ENCODE measurements at places on chromosomes 1 and 21. TPM values are rescaled to one million over a fixed set of nuclear protein-coding genes. Genes with fewer than 3 reads are reported as not detected.

GRCh38 chr1:39224295-39224829 is 19.9 kb downstream of the MACF1 start:
- no peak for DNase-seq

DNA sequence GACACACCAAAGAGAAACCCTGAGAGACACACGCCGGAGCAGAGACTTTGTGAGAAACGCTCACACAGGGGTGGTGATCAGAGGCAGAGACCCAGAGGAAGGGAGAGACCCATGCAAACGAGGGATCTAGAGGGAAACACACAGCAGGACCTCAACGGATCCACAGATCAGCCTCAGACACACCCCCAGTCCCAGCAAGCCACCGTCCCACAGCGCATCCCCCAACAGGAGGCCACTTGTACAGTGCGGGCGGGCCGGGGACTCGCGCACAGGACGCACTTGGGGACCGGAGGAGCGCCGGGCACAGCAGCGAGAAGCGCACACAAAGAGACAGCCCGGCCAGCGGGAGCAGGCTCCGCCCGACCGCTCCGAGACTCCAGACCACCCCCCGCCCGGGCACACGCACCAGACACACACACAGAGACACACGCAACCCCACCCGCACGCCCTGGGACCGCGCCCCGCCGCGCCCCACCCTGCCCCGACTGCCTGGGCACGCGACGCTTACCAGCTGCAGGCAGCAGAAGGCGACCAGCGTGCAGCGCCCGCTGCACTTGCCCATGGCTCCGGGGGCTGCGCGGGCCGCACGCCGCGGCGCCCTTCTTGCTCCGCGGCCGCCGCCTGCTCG is 587 bp downstream of the NKAIN1 start:
- DNase-seq, result no peak

DNA sequence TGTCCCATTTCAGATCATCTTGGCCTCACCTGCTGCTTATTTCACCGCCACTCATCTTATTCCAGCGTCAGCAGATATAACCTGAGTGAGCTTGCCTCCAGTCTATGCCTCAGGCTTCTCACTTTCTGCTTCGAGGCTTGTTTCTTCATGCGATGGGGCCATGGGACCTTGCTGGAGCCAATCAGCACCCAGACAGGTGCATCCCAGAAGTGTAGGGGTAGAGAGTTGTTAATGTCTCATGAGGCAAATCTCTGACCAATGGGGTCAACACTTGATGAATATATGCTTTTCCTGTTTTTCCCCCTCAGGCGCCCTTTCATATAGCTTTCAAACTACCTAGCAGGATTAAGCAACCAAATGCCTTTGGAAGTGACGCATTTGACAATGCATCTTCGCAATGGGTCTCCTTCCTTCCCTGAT is 935 bp upstream of the YIPF1 start:
- DNase-seq, result no peak

GRCh38 chr21:38997051-38997842 is 186.0 kb downstream of the PSMG1 start:
- no peak for DNase-seq

DNA sequence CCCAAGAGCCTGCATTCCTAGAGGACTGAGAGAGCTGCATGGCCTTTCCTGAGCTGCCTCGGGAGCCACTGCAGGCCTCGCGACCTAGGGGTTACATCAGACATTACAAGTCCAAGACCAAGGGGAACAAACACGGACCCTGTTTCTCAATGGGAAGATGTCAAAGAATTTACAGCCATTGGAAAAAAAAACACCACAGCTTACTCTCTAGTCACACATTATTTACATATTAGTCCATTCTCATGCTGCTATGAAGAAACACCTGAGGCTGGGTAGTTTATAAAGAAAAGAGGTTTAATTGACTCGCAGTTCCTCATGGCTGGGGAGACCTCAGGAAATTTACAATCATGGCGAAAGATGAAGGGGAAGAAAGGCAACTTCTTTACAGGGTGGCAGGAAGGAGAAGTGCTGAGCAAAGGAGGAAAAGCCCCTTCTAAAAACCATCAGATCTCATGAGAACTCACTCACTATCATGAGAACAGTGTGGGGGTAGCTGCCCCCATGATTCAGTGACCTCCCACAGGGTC is 8.4 kb upstream of the PRMT2 start:
- no peak for DNase-seq

- no peak for DNase-seq
These were observed 177.2 kb downstream of the PLPPR4 start for GRCh38 chr1:99441299-99442095.

DNA sequence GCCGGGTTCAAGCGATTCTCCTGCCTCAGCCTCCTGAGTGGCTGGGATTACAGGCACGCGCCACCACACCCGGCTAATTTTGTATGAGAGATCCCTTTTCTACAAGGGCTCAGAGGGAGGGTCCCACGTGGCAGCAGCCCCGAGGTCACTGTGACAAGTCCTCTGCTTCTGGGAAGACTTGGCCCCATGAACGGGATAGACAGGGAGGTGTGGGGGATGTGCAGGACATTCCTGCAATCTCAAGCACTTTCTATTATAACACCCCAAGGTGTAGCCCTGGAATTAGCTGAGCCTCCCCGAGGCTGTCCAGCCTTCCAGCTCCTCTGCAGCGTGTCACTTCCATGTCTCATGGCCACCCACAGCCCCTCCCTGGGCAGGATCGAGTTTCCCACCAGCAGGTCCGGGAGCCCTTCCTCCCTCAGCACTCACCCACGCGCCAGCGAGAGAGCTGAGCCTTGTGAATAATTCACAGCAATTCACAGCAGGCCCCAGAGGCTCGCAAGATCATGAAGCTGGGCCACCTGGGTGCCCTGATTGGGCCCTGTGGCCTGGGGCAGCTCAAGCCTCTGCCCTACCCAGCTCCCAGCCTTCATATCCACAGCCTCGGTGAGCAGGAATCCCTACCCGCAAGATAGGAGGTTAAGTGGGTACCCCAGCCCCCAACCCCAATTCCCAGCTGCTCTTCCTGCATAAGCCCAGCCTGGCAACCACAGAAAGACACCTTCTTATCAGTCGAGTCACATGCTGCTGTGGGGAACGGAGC is 22.8 kb upstream of the RNU1-4 start:
- DNase-seq, result peak; percentile 47

DNA sequence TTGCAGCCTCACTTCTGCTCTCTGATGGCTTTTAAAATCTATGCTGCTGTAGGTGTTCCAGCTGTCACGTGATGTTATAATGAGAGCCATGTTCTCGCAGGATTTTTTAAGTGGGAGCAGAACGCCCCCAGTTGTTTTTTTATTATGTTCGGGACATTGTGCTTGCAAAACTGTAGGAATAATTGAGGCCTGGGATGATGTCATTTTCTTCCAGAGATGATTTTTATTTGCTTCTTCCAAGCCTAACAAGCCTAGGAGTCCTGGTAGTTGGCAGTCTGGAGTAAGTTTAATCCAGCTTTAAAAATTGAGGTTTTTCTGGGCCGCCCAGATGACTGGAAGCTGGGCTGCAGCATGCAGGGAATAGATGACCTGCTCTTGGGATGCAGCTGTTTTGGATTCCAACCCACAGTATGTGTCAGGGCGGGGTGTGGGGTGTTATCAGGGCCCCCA is 34.6 kb upstream of the CHIT1 start:
- no peak for DNase-seq

- DNase-seq, result no peak
These were observed 43.4 kb downstream of the RALGPS2 start for GRCh38 chr1:178768423-178768822.

- peak; percentile 69 for DNase-seq
These were observed 1.6 kb downstream of the CA14 start for GRCh38 chr1:150259217-150259616.

DNA sequence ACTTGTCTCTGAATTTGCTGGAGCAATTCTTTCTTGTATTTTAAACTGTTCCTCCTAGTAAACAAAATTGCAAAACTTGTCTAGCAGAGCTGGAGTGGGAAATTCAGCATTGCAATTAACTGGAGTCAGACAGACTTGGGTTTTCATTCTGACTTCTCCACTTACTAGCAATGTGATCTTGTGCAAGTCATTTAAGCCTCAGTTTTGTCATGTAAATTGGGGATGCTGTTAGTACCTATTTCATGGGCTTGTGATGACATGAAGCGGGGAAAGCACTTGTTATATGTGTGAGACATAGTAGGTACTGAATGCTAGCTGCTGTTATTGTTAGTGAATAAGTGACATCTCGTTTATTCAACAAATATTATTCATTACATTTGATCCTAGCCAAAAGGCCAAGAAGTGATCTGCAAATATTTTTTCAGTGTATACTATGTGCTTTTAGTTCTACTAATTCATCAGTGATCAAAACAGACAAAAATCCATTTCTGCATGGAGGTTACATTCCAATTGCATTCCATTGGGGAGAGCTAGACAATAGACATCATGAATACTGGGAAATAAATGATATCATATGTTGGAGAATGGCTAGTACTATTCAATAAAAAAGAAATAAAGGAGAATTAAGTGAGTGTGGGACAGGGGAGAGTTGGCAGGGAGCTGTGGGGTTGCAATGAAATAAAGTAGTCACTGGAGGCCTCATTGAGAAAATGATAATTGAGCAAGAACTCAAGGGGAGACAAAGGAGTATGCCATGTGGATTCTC is 47.1 kb downstream of the CACHD1 start:
- no peak for DNase-seq

DNA sequence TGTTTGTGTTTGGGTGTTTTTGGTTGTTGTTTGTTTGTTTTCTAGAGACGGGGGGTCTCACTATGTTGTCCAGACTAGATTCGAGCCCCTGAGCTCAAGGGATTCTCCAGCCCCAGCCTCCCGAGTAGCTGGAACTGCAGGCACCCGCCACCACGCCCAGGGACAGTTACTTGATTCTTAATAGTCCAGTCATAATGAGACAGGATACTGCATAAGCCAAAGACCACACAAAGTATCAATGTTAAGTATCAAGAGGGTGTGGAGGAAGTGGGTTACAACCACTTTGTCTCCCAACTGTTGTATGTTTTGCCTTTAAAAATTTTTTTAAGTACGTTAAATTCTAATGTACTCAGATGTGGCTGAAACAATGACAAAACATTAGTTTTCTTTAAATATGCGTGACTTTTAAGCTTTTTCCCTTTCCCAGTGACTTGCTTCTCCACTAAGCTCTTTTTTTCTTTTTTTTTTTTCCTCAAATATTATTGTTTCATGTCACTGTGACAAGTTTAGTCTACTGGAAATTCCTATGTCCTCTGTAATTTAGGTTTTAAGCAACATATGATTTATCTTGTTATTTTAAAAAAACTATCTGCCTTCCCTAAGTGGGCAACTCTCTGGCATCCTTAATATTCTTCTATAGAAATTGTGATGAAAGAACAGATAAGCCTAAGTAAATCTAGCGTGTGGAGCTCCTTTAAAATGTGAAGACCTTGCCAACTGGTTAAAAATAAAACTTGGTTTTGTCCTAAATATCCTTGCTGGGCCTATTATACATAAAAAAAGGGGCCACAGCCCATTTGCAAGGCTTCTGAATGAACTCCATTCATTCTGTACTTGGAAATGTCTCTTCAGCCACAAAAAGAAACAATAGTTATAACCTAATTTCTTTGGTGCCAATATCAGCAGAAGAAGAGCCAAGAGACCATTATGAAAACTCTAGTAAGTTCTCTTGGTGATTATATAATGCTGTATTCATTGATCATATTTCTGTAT is 56.2 kb upstream of the DPH5 start:
- DNase-seq, result no peak

DNA sequence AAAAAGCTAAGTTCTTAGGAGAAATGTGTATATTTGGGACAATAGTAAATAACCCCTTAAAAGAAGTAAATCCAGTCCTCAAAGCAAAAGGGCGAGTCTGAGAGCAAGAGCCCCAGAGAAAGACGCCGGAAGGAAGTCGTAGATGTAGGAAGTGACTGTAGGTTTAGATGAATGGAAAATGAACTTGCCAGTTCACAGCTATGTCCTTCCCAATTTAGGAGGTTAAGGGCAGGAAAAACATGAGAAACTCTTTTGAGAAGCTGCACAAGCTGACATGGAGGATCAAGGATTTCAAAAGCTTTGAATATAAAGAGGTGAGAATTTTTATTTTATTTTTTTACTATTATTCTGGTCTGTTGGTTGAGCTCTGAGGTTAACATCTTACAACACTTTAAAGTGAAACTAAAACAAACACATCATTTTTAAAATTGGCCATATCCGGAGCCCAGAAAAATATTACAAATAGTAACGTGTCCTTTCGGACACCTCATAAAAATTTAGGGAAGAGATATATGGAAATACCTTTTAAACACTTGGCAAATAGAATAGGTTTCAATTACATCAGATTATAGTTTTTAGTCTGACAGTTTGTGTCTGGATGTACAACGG is 1178.6 kb downstream of the MRPL39 start:
- DNase-seq, result no peak

DNA sequence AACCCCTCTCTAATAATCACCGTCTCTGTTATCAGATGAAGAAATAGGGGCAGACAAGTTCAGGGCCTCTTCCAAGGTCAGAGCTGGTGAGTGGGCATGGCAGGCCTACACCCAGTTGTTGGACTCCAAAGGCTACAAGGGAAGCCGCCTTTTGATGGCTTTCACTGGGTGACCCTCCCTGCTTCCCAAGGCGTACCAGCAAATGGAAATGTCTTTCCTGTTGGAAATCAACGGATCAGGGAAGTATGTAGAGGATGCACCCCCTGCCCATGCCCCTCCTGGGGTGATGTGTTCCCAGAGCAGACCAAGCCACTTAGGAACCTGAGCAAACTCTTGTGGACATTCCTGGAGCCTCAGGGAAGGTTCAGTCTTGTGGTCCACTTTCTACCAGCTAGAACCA is 47.4 kb downstream of the LGR6 start:
- no peak for DNase-seq

GRCh38 chr21:36038701-36039497 is 21.4 kb downstream of the SETD4 start:
- no peak for DNase-seq

DNA sequence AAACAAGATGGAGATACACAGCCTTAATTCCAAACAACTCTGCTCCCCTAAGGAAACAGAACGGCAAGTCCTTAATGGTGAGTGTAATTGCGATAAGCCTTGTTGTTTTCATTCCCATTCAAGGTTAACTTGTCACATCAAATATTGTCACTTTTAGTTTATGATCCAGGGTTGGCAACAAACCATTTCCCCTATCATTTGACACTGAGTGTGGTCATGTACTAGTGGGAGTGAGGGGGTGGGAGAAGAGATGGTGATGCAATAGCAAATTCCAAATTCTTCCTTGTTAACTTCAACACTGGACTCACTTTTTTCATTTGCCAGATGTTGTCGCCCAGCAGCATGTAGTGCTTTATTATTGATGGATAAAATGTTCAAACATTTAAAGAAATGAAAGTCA is 140.4 kb downstream of the ZNF326 start:
- DNase-seq, result no peak

Gene CFAP45
- not detected for total RNA-seq

Gene MYCL
- 14.7 TPM for total RNA-seq

Gene C8B
- total RNA-seq, result 288 TPM

Gene NBPF15
- total RNA-seq, result 40.1 TPM

Gene TRNAU1AP
- 8.3 TPM for total RNA-seq

Measured in left lobe of liver (tissue), 2 donors.